Omental fat pad (tissue), 4 donors: ENCODE measurements at places on chromosomes 11 and 22.

DNA sequence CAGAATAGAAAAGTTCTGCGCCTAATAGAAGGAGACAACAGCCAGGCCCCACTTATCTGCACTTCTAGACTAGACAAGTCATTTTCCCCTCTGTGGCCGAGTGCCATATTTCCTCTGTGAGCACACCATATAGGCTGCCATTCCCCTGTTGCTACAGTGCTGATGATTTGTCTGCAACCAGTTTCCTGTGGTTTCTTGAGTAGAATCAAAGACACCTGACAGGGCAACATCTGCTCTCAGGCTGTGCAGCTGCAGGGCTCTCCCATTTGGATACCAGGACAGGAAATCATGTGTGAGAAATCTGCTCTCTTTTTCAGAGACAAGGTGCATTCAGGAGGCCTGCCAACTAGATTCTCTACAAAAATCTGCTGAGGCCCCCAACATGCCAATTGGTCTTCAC, 879.3 kb downstream of the DLG2 start:
- no peak for DNase-seq

DNA sequence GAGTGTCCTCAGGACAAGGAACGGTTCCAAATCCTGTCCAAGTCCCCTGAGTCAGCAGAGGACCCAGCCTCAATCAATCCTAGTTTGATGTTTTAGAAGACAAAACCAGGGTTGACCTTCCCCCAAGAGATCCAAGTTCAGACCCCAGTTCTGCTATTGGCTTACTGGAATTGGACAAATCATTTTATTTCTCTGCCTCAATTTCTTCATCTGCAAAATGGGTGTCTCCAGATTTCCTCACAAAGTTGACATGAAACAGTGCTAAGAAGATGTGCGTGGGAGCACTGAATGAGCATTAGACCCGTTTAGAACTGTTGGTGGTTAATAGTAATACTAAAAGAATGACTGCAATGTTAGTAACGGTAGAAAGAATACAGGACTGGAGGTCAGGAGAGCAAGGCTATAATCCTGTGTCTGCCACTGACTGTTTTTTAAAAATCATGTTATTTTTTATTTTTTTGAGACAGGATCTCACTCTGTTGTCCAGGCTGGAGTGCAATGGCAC, 32.8 kb upstream of the SCUBE1 start:
- no peak for DNase-seq

DNA sequence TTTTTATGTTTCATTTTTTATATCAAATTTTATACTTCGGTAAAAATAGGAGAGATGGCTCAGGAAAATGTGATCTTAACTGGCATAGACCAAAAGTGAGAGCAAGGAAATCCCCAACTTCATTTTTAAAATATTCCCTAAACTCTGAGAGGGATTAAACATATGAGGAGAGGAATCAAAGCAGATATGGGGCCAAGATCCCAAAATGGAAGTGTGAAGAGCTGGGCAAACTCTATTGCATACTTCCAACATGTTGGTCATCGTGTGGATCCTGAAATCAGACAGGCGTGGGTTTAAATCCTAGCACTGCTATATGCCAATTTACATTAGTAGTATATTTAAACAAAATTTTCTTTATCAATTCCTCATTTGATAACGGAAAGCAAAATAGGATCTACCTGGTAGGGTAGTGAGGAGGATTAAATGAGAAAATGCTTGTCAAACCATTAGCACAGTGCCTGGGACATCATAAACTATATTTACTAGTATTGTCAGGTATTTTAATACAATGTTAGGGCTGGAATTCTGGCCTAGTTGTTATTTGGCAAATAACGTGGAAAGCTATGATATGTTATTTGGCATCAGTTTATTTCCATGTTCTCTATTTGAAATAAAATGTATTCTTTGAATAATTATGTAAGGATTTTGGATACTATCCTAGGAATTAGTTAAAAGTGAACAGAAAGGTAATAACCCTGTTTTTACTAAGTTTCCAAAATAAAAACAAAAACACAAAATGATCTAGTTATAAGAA, 392.8 kb upstream of the CCDC90B start:
- no peak for DNase-seq

GRCh38 chr11:69035150-69035945, 13.4 kb upstream of the TPCN2 start:
- no peak for DNase-seq

GRCh38 chr11:50174189-50174588, 141.5 kb downstream of the OR4C45 start:
- DNase-seq, result no peak

GRCh38 chr11:15871904-15872626, 484.3 kb downstream of the SOX6 start:
- no peak for DNase-seq

DNA sequence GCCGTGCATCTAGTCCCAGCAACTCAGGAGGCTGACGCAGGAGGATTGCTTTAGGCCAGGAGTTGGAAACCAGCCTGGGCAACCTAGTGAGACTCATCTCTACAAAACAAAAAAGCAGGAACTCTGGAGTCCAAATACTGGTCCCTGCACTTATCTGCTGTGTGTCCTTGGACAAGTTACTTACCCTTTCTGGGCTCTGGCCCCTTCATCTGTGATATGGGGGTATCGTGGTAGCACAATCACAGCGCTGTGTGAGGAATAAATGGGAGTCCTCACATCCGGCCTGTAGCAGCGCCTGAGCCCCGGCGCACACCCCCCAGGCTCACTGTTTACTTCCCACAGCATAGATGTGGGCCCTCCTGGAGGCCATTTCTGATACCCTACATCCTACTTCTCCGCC, 44.2 kb upstream of the MYH9 start:
- DNase-seq, result no peak

DNA sequence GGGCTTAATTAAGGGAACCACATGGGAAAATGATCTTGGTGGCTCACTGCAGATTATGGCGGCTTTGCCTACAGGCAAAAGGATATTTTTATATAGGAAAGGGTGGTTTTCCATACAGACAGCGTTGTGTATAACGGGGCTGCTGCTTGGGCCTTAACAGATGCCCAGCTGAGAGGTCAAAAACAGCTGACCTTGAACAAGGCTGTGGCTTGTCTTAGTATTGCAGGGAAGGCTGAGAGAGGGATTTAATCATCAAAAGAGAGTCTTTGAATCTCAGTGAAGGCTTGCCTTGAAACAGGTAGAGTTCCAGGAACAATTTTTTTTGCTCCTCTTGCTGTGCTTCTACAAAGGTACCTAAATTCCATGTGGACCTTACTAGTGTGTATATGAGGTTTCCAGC, 301.6 kb upstream of the C11orf87 start:
- no peak for DNase-seq

- DNase-seq, result no peak
These were observed 24.8 kb downstream of the RNF169 start for GRCh38 chr11:74773476-74773875.

- DNase-seq, result no peak
These were observed 27.6 kb downstream of the RIBC2 start for GRCh38 chr22:45441138-45441537.
